Right ventricle myocardium inferior (tissue), 1 donor: ENCODE measurements at places on chromosomes 4 and X.

DNA sequence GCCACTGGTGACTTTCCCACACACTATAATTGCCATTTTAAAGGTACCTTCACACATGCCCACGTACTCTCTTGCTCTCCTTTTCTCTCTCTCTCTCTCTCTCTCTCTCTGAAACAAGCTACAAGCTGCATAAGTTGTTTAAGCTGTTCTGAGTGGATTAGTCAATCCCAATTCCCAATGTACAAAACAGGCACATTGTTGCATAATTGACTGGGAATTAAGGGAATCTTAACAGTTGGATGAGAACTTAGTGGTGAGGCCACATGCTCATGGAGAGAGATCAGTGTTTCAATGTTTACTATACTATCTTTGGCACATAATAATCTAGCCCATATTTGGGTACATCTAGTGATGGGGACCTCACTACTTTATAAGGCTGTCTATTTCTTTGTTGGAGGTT is 123.3 kb downstream of the ARHGEF9 start:
- no peak for DNase-seq

DNA sequence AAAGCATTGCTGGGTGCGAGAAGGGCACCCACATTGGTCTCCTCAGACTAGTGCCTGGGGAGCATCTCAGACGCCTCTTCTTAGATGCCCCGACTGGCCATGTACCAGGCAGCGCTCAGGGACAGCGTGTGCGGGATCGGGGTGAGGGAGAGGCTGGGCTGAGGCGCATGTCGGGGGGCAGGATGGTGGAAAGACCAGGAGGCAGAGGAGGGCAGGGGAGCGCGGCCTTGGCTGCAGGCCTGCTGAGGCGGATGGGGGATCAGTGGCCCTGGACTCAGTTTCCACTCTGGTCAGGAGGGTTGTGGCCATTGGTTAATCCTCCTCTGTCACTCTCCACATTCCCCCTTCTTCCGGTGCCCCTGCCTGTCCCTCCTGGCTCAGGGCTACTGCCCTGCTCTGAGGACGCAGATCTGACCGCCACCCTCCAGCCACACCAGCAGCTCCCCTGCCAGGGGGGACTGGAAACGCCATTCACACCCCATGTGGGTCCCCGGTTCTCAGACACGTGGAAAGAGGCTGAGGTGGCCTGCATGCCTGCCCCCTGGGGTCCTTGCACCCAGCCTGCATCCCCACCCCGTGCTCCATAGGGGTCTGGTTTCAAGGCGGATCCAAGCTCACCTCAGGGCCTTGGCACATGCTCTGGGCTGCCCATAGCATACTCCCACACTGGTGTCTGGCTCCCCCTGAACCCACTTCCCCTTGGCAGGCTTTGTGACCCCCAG is 105.9 kb downstream of the CPZ start:
- no peak for DNase-seq

- no peak for DNase-seq
These were observed 452.9 kb downstream of the SPRY1 start for GRCh38 chr4:123849495-123849894.

- DNase-seq = no peak
These were observed 14.5 kb upstream of the STS start for GRCh38 chrX:7133050-7133440.

DNA sequence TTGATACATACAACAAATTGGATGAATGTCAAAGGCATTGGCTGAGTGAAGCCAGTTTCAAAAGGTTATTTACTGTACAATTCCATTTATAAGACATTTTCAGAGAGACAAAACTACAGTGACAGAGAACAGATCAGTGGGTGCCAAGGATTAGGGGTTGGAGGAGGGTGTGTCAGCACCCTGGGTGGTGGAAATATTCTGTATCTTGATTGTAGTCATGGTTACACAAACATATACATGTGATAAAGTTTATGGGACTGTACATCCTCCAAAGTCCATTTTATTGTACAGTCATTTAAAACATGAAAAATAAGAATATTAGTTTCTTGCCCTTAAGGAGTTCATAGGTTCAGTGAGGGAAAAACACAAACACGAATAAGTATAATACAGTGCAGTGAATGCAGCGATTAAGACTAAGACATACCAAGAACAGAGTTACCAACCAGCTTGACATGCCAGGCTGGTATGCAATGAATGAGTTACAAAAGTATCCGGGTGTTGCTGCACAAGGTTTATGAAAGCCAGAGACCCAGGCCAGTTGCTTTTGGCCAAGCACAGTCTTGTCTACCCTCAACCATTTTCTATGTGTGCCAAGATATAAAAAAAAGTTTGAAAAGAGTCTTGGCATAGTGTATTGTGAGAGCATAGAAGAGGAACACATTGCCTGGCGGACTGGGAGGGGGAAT is 123.6 kb downstream of the MSL3 start:
- no peak for DNase-seq

DNA sequence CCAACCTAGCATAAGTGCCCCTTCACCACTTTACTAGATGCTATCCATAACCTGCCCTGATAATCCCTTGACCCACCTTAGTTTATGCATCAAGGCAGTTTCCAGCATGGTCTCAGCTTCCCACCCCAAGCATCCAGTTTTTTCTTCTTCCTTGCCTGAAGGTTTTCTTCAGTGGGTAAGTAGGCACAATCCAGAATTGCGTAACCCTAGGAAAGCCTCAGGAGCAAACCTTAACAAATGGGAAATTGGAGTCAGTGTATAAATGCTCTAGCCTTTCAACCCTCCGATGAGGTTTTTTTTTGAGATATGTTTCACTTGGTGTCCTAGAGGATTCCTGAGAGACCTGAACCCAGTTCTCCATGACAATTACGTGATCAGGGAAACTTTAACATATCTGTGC is 614.0 kb upstream of the BOD1L1 start:
- no peak for DNase-seq

- no peak for DNase-seq
These were observed 154.5 kb downstream of the ATP10D start for GRCh38 chr4:47639531-47639930.

GRCh38 chrX:20756585-20756984 is 489.9 kb upstream of the RPS6KA3 start:
- no peak for DNase-seq
